ENCODE measurements at places on chromosomes 1 and 21. TPM values are rescaled to one million over a fixed set of nuclear protein-coding genes. Genes with fewer than 3 reads are reported as not detected.

The VCAM1 gene
- total RNA-seq, result 20.7 TPM

The FBXO44 gene
- 13.8 TPM for total RNA-seq

The PIGV gene
- total RNA-seq, result 14.5 TPM

The NBL1 gene
- total RNA-seq, result 260 TPM
